Stimulated activated CD4-positive, alpha-beta T cell treated with anti-CD3 and anti-CD28 coated beads, Interleukin-1b, Interleukin-23, amount 100 ng/mL, for 24 hours (primary cell): ENCODE measurements at places on chromosomes 3 and 15.

- DNase-seq = no peak
Observed at GRCh38 chr15:70507772-70508371, 255.5 kb downstream of the UACA start.

- DNase-seq = no peak
Observed at GRCh38 chr3:5437783-5438323, 250.3 kb downstream of the EDEM1 start.

DNA sequence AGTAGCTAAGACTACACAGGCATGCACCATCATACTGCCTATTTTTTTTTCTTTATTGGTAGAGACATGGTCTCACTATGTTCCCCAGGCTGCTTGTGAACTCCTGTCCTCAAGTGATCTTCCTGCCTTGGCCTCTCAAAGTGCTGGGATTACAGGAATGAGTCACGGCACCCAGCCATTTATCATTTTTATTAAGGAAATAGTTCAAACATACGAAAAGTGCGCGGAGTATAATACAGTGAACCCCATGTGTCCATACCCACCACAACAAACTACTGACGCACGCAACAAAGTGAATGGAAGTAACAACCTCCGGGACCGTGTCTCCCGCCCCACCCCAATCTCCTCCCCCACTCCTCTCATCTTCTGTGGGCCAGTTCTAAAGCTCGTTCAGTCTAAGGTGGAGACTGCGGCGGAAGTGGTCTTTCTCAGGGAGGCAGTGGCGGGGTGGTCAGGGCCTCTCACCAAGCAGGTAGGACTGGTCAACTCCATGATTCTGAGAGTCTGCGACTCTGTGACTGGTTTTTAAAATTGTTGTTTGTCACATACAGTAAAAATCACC lies 42.1 kb downstream of the DNAJB8 start:
- DNase-seq = no peak

- DNase-seq = no peak
Observed at GRCh38 chr3:8482960-8483665, 18.5 kb upstream of the LMCD1 start.

DNA sequence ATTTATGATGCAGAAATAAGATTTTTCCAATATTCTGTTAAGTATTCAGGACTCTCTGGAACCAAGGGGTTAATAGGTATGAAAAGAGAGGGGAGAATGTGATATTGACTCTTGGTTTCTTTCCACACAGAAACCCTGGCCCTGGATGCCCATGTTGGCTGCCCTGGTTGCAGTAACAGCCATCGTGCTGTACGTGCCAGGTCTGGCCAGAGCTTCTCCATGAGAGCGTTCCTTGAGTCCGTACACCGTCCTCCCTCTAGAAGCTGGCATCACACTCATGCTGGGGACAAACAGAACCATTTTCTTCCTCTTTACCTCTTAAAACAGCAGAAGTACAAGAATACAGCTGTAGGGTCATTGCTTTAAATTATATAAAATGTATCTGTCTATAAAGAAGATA lies 81.1 kb upstream of the FLNB start:
- no peak for DNase-seq

DNA sequence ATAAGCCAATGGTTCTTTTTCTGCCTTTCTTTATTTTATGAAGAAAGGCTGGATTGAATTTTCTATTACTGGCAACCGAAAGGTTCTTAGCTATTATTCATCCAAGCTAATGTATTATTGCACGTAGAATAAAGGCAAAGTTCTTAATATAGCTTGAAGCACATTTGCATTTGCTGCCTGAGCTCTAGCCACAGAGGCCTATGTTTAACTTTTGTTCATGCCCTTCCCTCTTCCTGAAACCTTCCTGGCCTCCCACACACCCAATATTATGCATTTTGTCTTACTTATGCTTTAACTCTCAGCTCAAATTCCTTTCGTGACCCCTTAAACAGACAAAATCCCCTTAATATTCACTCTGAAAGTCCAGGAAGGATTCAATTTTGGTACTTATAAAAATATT lies 71.0 kb upstream of the ZNF280D start:
- DNase-seq = no peak

- no peak for DNase-seq
Observed at GRCh38 chr3:123559040-123559861, 25.6 kb downstream of the HACD2 start.

DNA sequence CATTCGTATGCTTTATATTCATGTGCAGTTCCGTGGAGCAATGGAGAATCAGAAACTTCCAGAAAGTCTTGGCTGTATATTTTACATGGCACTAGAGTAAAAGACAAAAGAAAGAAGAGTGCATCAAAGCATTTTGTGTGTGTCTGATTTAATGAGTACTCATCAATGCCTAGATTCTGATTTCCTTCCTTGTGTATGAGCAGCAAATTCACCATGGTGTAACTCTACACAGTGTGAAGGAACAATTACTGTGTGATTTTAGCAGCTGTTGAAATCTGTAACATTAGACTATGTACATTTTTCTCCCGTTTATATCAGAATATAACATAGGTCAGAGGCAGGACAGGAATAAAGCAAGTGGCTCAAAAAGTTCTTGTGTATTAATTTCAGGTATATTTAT lies 102.0 kb upstream of the TSC22D2 start:
- DNase-seq = no peak

- no peak for DNase-seq
Observed at GRCh38 chr3:178602856-178603255, 66.6 kb downstream of the KCNMB2 start.

DNA sequence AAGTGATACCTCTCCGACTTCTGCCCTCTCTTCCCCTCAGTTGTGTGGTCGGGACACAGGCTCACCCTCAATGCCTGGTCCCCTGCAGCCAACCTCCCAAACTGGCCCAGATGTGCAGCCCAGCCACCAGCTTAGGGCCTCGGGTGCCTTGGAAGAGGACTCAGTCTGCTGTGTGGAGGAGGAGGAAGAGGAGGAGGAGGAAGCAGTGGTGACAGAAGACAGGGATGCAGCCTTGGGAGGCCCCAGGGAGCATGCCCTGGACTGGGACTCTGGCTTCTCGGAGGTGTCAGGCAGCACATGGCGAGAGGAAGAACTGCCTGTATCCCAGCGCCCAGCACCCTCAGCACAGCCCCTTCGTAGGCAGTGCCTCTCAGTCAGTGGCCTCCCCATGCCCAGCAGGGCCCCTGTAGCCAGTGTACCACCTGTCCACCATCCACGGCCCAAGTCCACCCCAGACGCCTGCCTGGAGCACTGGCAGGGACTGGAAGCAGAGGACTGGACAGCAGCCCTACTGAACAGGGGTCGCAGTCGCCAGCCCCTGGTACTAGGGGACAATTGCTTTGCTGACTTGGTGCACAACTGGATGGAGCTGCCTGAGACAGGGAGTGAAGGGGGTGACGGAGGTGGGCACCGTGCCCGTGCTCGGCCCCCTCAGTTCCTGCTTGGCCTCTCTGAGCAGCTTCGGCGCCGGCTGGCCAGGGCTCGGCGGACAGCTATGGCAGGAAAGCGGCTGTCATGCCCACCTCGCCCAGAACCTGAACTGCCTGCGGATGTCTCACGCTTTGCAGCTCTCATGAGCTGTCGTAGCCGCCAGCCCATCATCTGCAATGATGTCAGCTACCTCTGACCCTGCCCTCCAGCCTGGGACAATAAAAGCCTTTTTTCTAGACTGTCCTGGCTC lies 1.3 kb downstream of the INKA1 start:
- no peak for DNase-seq

DNA sequence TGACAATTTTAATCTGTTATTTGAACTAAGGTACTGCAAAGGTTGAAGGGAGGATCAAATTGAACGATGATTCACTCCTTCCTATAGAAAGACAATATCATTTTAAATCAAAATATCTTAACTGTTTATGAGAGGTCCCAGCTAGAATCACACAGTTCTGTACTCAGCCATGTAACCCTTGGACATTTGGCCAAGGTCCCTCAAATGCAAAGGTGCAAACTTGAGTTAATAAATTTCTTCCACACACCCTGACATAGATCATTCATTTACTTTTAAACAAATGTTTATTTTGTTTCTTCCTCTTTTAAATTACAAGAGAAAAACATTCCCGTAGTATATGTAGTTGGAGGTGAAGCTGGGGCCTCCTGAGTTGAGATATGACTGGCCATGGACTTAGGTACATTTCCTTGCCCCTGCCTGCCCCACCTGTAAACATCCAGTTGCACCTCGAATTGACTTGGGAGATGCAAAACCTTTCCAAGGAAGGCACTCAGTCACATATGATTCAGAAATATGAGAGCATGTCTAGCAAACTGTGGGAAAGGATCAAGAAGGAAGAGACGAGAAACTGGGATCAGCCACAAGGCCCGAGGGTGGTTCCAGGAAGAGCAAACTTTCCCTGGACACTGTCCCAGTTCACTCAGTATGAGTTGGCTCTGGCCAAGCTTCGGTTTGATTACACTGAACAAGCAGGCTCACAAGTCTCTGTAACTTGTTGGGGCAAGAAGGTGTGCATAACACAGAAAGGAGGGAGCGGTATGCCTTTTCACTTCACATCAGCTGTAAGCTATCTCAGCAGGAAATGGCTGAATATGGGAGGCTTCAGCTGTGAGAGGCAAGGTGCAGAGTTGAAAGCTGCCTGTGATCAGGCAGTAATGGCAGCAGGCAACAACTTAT lies 6.7 kb downstream of the TNFSF10 start:
- no peak for DNase-seq

DNA sequence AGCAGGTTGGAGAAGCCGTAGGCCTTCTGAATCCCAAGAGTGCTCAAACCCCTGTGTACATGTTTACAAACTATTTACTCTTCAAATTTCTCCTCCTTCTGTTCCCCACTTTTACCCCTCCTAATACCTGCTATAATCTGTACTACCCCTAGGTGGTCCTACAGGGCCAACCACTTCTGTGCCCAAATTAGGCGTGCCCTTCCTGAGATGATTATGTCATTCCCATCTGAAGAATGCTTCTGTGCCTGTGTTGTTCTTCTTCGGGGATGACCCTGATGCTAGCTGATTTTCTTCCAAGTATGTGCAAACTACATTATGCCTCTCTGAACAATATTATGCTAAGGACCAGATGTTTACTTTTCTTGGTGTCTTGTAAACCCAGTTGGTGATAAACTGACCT lies 20.5 kb downstream of the RBP2 start:
- no peak for DNase-seq

DNA sequence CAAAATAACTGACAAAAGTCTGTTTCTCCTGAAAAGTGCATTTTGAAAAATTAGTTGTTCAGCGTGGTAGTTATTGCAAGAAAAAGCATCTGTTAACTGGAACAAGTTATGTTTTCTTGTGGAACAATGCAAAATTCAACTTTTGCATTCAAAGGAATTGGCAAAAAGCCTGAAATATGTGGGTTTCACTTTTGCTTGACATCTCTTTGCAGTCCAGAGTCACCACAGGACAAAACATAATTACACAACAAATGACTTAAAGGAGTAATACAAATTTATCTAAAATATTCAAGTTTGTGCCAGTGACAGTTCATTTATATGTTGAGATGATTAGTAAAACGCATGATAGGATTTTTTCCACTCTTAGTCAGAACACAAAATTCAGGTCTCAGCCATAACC lies 96.3 kb upstream of the P2RY1 start:
- DNase-seq = no peak

GRCh38 chr15:59177317-59177660 lies 29.4 kb upstream of the LDHAL6B start:
- DNase-seq = no peak

DNA sequence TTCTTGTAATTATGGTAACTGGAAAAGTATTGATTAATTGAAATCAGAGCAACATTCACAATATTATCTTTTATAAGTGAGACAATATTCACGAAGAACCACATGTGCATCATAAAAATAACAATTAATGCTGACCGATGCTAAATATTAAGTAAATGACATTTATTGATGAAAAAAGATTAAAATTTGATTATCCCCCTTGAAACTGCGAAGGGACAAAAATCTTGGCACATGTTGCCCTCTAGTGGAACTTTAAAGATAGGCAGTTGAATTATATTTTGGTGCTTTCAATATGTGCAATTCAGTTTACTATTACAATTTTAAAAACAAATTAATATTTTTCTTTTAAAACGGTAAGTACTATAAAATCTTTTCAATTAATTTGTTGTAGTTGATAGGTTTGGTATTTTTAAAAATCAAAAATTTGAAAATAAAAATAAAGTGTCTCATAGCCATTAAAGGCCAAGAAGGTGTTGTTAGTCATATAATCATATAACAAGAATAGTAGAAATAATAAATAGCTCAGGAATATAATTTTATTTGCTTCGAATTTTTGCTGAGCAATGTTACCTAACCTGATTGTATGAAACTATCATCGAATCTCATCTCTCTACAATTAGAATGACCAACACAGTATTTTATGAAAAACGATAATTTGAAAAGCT lies 270.2 kb downstream of the ROBO1 start:
- DNase-seq = no peak

GRCh38 chr3:114709102-114709501 lies 415.3 kb downstream of the TIGIT start:
- no peak for DNase-seq

- DNase-seq = no peak
Observed at GRCh38 chr3:27581852-27582251, 97.7 kb upstream of the SLC4A7 start.

DNA sequence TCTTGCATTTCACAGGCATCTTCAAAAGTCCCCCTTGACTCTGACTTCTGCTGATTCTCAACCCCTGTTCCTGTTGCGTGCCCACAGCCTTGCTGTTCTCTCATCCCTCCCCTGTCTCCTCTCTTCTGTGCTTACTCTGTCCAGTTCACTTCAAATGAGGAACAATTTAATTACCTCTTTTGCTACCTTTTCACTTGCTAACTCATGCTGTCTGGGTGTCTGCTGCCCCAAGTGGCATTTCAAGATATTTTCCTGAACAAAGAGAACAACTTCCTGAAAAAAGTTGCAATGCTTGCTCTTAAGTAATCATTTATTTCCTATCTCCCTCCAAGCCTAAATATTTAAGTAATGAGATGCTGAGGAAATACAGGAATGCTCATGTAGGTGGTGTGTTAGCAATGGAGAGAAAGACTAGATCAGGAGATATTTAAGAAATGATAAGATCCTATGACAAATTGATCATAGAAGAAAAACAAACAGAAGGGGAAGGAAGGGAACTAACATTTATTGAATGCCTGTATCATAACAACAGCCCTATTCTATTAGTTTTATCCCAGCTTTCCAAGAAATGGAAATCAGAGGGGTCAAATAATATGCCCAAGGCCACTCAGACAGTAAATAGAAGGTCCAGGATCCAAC lies 42.2 kb downstream of the SV2B start:
- DNase-seq = no peak

GRCh38 chr15:101048581-101049030 lies 129.4 kb downstream of the LRRK1 start:
- no peak for DNase-seq

- DNase-seq = no peak
Observed at GRCh38 chr15:92617549-92618520, 37.7 kb downstream of the FAM174B start.

GRCh38 chr3:74263031-74263430 lies 351.4 kb downstream of the CNTN3 start:
- no peak for DNase-seq

DNA sequence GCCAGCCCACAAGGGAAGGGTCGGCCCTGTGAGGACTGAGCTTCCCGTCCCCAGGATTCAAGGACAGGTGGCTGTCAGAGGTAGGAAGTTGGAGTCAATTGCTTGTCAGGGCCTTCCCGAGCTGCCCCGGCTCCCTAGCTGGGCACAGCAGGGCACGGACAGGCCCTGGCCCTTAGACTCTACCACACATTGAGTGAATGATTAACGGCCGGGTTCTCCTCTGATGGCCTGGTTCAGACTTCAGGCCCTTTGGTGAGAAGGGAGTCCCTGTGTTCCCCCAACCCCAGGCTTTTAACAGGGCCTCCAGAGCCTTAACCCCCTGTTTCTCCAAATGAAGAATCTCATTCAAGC lies 16.4 kb upstream of the FGD5 start:
- DNase-seq = no peak

- no peak for DNase-seq
Observed at GRCh38 chr15:65982627-65983322, 113.5 kb downstream of the RAB11A start.

- peak; percentile 85 for DNase-seq
Observed at GRCh38 chr3:156816794-156817645, 9.1 kb upstream of the LEKR1 start.
